Germinal center (tissue), 1 donor: ENCODE measurements at places on chromosomes 2 and 18.

GRCh38 chr2:95389245-95390119 is 13.0 kb upstream of the FAHD2A start:
- DNase-seq = peak; percentile 63

- DNase-seq = peak; percentile 77
These were observed at the start of gene BIN1 for GRCh38 chr2:127106991-127107621. BIN1 (minus strand) TSS chr2:127107154; CDS start chr2:127106943, 211 bp downstream.

DNA sequence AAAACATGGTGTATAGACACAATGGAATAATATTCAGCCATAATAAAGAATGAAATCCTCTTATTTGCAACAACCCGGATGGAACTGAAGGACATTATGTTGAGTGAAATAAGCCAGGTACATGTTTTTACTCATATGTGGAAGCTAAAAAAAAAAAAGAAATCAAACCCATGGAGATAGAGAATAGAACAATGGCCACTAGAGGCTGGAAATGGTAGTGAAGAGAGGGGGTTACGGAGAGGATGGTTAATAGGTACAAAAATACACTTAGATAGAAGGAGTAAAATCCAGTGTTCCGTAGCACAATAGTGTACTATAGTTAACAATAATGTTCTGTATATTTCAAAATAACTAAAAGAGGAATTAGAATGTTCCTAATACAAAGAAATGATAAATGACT is 12.8 kb upstream of the KIAA2012 start:
- no peak for DNase-seq

GRCh38 chr2:102662833-102663232 is 43.5 kb downstream of the SLC9A2 start:
- no peak for DNase-seq

- DNase-seq = no peak
These were observed 57.2 kb upstream of the SLC1A4 start for GRCh38 chr2:64932116-64932370.

DNA sequence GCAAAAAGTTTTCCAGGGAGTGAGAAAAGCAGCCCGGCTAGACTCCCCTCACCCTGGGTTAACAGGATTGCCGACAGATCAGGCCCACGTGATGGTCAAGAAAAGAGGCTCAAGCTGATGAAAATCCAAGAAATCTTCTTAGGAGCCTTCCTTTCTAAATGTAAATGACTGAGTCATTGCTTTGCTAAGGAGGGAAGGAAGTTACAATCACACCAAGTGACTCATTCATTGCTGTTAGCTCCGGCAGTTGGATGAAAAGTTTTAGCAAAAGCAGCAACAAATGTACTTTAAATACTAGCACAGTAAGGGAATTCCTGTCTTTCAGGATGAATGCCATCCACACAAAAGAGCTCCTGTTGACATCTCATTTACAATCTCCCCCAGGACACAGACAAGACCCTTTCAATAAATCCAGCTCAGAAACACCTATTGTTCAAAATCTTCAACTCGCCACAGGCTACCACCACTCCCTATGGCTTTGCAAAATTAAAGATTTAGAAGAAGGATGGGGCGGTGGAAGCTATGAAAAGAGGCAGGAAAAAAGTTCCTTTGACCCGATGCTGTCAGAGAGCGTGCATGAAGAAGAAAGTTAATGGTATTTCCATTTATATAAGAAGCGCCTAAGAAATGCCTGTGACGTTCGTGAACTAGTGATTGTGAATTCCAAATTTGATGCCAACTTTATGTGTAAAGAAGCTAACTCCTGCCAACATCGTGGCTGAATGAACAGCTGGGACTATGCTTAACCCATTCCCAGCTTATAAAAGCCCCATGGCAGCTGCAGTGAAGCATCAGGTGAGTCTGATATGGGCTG is 153.7 kb downstream of the TGIF1 start:
- DNase-seq = no peak

- no peak for DNase-seq
These were observed 110.7 kb downstream of the INO80D start for GRCh38 chr2:205975082-205975949.

DNA sequence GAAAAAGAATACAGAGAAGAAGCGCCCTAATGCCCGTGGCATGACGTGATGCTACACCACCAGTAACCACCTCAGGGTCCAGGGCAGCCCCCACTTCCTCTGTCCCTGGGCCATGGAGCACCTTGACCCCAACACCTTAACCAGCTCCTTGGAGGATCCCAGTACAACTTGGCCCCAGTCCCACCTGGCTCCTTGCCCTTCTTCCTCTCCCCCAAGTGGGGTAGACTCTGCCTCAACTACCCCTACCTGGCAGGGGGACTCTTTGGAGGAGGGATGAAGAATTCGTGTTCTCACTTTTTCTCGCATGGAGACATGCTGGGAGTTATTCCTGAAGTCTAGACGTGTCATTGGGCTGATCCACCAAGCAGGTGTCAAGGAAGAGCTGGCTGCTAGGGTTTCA is 18.9 kb downstream of the TRABD2A start:
- no peak for DNase-seq

DNA sequence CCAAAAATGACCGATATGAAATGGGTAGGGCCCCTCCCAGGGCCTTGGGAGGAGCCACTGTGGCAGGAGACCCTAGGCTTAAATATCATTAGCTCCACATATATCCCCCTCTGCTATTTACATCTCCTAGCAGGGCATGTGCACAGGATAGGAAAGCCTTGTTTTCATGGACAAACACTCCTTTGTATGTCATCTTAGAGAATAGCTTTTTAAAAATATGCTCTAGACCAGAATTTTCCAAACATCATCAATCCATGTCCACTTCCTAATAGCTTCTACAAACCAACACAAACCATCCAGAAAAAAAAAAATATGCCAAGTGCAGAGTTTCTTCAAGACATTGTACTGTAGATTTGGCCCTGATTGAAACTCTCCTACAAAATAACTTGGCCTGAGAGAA is 10.8 kb downstream of the DAPL1 start:
- DNase-seq = no peak

DNA sequence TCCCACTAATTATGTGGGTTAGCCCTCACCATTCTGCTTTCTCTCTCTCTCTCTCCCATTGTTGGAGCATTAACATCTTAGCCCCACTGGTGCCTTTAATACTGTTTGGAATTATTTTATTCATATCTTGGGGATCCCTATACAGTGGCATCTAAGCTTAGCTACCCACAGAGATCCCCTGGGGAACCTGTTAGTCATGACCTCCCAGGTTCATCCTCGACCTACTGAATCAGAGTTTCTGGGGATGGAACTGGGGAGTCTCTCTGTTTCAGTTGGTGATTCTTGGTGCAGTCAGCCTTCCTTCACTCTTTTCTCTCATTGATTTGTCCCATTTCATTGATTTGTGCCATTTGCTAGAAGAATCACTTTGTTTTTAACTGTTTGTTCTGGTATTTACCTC is 137.3 kb downstream of the PLCL1 start:
- no peak for DNase-seq

GRCh38 chr2:227022608-227023007 is 141.4 kb downstream of the COL4A4 start:
- no peak for DNase-seq

GRCh38 chr18:10516078-10516477 is 9.7 kb upstream of the NAPG start:
- DNase-seq = no peak

DNA sequence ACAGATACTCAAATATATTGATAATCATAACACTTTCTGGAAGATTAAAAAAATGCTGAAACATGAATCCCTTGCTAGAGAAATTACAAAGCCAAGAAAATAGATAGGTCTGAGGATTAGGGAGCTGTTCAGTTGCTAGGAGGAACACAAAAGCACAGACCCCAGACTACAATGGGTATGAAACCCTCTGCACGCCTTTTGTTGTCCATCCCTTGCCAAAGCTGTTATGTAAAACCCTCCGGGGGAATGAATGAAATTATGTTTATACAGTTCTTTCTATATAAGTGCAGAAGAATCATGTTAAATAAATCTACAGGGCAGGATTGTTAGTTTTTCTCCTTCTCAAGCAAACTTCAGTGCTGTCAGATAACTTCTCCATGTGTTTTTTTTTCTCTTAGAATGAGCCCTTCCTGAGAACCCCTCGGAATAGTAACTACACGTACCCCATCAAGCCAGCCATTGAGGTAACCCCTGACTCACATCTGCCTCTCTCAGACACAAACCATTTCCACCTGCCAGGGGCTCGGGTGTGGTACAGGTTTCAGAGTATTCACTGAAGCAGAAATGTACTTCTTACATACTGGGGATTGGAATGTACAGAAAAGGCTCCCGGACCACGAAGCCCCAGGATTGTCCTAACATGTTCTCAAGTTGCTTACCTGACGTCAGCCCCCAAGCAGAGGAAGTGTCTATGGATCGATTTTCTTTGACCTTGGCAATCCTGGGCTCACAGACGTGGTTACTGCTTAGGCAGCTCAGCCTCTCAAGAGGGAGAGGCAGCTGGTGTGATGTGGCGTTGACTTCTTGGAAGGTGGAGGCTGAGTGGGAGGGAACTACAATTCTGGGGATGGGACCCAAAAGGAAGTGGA is 118.0 kb downstream of the PLB1 start:
- no peak for DNase-seq

- DNase-seq = no peak
These were observed 12.9 kb downstream of the FHL2 start for GRCh38 chr2:105385731-105386540.

DNA sequence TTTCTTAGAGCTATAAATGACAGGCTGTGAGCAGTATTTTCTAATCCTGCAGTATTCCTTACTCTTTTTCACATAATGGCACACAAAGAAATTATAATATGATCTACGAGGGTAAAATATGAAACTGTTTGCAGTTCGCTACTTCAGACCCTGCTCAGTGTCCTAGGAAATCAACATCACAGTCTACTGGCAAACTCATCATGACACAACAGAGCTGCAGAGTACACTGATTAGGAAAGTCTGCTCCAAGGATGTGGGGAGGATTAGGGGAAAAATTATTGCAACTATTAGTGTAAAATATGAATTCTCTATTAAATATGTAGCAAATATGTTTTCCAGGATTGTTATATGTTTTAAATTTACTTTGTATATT is 149.2 kb upstream of the REG3G start:
- DNase-seq = no peak

DNA sequence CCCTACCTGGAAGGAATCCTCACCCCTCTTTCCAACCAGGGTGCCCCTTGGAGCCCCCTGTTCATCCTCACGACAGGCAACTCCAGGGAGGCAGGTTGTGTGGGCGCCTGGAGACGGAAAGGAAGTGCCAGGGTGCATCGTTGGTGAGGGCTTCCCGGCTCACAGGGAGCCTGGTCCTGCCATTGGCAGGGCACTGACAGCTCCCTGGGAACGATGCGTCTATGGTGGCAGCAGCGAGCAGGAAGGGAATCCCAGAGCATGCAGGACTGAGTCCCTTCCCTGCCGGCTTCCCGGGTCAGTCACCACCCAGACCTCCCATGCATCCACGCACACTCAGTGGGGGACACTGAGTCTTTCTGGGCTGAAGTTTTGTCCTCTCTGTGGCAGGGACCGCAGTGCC is 117.6 kb downstream of the INHBB start:
- no peak for DNase-seq
